ENCODE measurements at places on chromosomes 4 and X.

DNA sequence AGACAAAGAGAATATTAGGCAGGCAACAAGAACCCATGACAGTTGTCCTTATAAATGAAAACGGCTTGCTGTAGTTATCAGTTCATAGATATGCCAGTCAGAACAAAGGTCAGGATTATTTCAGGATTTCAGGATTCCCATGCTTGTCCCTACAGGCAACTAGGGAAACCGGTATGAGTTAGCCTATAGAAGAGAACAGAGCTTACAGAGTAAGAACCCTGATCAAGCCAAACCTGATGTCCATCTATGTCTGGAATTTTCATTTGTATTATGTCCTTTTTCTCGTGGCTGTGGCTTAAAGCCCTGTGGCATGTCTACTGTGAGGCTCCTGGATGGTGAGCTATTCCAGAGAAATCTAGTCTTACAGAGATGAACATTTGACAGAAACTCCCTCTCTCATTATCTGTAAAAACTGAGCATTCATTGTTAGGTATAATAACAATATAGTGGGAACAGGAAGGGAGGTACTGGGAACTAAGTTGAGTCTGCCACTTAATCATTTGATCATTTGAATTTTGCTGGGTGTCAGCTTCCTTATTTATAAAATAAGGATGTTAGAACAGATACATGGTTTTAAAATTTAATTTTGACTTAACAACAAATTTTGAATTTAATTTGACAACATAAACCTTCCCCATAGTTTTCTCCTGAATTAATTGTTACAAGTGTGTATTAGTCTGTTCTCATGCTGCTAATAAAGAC, 129.5 kb upstream of the KLF3 start:
- no peak for DNase-seq

- DNase-seq = no peak
These were observed 2183.9 kb upstream of the TENM3 start for GRCh38 chr4:180059216-180059881.

DNA sequence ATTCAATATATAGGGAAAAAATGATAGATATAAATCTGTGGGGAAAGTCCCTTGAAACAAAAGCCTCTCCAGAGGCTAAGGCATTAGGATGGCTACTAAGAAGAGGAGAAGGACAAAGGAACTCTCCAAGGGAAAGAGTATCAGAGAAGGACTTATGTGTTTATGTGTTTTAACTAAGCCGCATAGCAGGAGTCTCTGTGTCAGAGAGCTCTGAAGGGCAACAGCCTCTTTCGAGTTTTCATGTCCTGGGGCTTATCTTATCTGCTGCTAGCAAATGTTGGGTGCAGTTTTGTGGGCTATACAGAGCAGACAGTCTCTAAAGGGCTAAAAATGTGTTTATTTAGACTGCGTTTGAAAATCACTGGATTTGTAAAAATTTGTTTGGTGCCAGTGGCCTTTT, 1145.6 kb upstream of the DIAPH2 start:
- DNase-seq = no peak

GRCh38 chrX:118660085-118660484, 67.3 kb upstream of the IL13RA1 start:
- no peak for DNase-seq

- no peak for DNase-seq
These were observed 37.6 kb downstream of the FAM193A start for GRCh38 chr4:2574009-2574408.

- DNase-seq = no peak
These were observed 33.9 kb downstream of the FBXW7 start for GRCh38 chr4:152501846-152502536.

DNA sequence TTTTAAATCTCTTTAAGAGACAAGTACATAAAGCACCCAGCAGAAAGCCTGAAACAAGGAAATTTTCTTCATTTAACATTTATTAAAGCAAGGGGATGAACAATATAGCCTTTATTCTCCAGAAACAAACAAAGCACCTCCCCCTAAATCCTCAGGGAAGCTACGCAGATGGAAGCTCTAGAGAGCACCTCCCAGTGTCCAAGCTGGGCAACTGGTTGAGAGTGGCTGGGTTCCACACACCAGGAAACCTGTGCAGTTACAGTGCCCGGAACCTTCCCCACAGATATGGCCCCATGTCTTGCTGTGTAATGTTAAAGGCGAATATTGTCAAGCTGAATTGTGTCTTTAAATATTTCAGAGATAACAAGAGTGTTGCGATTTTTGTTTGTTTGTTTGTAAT, 8.9 kb upstream of the TRIML1 start:
- DNase-seq = no peak

GRCh38 chrX:81348388-81348787, 146.5 kb downstream of the SH3BGRL start:
- DNase-seq = no peak

- DNase-seq = no peak
These were observed 560 bp upstream of the TMSB4X start for GRCh38 chrX:12974305-12974795.

- DNase-seq = no peak
These were observed 3.1 kb downstream of the TNMD start for GRCh38 chrX:100587861-100588260.

DNA sequence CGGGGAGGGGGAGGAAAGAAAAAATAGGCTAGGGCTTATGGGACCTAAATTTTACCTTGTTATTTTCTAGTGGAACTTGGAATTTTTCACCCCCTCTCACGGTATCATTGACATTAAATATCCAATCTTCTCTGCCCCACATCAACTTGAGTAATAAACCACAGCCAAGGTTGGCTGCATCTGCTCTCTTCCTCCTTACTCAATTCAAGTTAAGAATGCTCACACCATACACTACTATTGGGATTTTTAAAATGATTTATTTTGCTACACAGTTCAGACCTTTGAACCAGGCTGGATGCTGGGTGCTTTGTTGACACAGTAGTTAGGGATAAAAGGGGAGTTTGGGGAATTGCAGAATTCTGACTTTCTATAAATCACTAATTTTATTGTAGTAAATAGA, 78.2 kb upstream of the DHX15 start:
- DNase-seq = no peak

DNA sequence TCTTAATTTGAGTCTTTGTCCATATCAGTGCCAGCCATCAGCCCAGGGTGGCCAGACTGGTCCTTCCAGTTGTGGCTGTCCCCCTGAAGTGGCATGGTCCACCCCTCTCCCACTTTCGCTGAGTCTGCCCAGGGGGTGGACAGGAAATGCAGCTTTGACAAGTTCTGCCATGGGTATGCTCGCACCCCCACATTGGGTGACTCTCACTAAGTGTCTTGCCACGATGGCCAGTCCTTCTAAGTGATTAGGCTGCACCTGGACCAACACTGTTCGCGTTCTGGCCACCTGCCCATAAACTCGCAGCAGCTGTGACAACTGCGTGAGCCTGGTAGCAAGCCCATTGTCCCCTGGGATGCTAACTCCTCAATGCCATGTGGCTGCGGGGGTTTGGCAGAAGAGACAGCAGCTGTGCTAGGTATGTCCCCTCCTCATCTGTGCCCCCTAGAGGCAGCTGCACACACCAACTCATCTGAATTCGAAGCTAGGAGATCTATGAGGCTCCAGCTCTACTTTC, 10.0 kb upstream of the LNX1 start:
- no peak for DNase-seq

DNA sequence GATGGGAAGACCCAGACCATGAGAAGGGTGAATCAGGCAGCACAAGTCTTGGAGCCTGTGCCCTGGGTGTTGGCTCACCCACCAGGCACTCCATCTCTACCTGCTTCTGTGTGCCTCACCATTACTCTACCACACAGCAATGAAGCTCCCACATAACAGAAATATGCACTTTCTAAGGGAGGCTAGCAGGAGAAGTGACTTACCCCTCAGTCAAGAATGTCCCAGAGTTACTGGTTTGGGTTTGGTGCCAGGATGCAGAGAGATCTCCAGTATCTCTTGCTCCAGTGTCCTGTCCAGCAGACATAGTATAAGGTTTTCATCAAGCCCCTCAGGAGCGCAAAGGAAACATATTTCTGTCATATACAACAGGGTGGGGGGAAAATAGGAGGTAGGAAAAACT, 11.3 kb upstream of the RAB40A start:
- no peak for DNase-seq

- DNase-seq = no peak
These were observed 184.4 kb upstream of the CASK start for GRCh38 chrX:42107495-42108488.

GRCh38 chrX:56382278-56382677, 150.1 kb downstream of the KLF8 start:
- DNase-seq = no peak

DNA sequence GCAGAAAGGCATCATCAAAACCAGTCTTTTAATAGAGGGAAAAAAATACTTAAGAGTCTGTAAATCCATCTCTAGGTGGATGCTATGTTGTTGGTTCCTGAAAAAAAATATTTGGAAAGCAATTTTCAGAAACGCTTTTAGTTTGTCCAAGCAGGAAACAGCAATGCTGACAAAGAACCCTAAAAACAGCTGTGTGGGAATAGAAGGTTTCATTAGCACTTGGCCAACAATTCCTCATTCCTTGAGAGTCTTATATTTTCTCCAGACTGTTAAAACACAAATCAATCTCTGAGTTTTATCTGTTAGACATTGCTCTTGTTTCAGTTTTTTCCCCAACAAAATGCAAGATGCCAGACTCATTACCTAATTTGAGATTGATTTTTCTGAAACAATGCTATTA, 6.4 kb downstream of the MXRA5 start:
- DNase-seq = no peak

- DNase-seq = no peak
These were observed 84.2 kb downstream of the LNX1 start for GRCh38 chr4:53507058-53507457.

DNA sequence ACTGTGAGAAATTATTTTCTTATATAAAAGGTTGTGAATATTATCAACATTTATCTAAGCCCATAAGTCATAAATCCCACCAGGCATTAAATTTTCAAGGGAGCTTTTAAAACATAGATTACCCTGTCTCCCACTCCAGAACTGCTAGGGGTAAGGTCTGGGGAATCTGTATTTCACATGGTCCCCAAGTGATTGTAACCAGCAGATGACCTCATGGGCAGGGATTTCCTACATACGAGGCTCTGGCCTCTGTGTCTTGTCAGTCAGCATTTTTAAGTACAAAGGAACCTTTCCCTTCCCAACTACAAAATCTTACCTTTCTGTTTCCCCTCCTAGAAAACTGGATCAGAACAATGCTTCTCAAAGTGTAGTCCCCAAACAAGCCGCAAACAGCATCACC, 188.6 kb downstream of the TSPAN5 start:
- DNase-seq = no peak

- DNase-seq = peak; percentile 19
These were observed 119.0 kb downstream of the REELD1 start for GRCh38 chr4:146333187-146333894.

DNA sequence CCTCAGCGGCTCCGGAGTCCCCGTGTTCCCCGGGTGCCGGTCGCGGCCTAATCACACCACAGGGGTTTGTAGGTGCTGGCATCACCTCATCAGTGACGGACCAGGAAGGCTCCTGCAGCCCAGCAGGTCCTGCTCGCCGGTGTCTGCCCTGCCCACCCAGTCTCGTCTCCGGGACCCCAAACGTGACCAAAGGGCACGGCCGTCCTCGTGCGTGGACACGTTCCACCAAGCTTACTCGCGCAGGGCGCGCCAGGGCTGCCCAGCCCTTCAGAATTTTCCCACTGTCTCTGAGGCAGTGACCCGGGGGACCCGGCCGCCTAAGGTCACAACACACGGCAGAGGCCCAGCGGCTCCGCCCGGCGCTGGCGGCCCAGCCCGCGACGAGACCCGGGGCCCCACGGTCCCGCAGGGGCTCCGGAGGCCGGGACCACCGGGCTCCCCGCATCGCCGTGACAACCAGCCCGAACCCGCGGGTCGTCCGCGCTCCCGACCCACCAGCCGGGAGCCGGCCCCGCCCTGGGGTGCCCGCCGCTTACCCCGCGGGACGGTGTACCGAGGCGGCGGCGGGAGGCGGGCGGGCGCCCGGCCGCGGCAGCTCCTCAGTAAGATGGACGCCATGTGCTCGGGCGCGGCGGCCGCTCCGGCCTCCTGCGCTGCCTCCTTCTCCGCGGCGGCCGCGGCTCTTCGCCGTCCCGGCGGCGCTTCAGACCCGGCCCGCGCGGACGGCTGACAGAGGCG, 454 bp downstream of the LETM1 start:
- DNase-seq = no peak

- no peak for DNase-seq
These were observed 44.0 kb downstream of the SERTM2 start for GRCh38 chrX:111555406-111555958.

- no peak for DNase-seq
These were observed 68.2 kb downstream of the USP9X start for GRCh38 chrX:41153448-41153847.

DNA sequence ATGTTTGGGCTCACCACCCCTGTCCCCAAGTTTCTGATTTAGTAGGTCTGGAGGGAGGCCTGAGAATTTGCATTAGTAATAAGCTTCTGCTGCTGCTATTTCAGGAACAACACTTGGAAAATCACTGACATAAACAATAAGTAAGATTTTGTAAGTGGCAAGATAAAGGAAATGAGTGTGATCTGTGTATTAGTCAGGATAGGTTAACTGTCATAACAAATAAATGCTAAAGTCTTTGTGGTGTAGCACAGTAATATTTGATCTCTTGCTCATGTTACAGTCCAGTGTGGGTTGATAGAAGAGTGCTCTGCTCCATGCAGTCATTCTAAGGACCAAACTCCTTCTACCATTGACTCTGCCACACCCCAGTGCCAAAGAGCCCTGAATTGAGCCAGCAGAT, 67.0 kb downstream of the NHS start:
- DNase-seq = peak; percentile 27

DNA sequence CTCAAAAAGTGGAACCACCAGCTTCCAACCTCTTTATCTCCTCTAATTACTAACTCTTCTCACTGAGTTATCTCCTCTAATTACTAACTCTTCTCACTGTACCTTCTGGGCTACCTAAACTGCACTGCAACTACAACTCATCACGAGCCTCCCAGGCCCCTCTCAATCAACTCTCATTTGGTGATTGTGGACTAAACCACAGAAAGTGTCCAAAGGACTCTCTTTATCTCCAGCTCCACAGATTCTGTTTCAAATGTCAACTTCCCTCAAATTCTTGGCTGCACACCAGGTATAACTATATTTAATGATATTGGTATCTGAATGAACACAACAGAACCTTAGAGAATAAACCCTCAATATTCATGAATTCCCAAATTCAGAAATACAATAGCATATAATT, 182.9 kb downstream of the MAML3 start:
- DNase-seq = no peak

- no peak for DNase-seq
These were observed 502.9 kb downstream of the ANKRD50 start for GRCh38 chr4:124209626-124210025.

GRCh38 chr4:155745984-155746383, 12.8 kb upstream of the GUCY1B1 start:
- peak; percentile 72 for DNase-seq
